ENCODE measurements at places on chromosomes 13 and 19.

- no peak for DNase-seq
Measured at GRCh38 chr19:58409010-58409790, 751 bp downstream of the ZNF584 start.

DNA sequence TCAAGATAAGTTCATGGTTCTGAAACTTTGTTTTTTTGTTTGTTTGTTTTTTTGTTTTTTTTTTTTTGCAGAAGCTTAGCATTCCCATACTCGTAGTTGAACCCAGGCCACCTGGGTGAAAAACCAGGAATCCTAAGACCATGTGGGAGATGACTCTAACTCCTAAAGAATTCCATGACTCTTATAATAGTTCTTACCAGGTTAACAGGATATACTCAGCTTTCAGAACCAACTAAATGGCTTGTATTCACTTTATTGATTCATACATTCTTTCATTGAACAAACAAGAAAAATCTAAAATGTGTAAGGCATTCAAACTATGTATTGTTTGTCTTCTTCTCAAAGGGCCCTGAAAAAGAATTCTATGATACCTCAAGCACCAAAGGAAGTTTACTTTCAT lies 40.5 kb upstream of the KLF5 start:
- no peak for DNase-seq

DNA sequence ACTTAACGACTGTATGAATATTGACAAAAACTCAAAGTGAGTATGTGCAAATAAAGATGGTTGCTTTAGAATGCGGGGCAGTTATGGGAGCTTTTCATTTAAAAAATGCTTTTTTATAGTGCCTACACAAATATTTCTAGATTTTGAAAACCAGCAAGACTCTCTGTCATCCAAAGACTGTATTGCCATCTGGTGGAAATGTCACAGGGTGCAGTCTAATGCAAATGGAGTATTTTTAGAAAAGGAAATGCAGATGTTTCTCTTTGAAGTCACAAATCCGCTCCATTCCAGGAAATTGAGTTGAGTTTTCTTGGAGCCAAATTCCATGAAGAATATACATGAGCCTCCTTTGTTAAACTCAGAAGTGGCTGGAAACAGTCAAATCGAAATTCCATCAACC lies 2.3 kb upstream of the C1QTNF9B start:
- DNase-seq: peak; percentile 32

DNA sequence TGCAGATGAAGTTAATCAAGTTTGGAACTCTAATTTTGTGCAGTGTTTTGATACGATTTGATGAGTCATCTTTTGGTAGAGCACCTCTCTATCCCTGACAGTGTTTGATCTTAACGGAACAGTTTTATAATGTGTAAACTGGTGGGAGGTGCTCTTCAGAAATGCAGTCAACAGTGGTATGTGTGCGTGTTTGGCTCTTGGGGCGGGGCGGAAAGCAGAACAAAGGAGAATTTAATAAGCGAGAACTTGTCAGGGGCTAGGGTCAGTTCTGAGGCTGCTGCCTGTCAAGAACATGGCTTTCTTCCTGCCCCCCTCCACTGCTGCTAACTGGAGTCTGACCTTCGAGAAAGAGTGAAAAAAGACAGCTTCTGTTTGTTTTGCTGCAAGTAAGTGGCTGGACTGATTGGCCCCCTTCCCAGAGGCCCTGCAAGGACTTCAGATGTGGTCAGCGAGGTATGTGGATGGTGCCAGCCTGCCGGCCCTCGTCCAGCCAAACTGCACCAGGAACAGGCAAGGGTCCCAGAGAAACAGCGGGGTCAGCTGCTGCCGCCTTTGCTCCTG lies 40.8 kb downstream of the BBC3 start:
- DNase-seq: no peak

DNA sequence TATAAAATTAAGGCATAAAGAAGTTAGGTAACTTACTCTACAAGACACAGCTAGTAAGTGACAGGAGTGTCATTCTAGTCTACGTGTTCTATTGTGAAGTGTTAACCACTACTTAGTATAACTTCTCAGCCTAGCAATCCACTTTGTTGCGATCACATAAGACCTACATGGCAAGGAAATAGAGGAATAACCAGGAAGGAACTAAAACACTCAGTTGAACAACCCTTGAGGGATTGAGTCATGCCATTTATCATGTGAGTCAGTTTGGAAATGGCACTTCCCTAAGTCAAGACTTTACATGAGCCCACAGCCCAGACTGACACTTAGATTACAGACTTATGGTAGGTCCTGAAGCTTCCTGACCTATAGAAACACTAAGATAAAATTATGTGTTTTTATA lies 279.5 kb upstream of the PCDH20 start:
- DNase-seq: no peak

DNA sequence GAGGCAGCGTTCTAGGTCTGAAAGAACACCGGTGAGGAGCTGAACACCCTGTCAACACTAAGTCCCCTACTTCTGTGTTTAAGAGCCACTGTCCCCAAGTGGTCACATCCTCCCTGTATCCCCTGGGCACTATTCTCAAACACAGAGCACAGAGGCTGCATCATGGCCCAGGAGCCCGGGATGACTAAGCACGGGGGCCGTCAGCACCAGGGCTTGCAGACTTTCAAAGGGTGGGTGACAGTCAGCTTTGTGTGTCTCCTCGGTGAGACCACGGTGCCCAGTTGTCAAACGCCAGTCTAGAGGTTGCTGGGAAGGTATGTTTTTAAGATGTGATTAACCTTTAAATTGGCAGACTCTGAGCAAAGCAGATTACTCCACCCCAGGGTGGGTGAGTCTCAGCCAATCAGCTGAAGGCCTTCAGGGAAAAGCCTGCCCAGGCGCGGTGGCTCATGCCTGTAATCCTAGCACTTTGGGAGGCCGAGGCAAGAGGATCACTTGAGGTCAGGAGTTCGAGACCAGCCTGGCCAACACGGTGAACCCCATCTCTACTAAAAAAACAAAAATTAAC lies 8.0 kb downstream of the MAP2K2 start:
- DNase-seq: peak; percentile 48

GRCh38 chr19:16115301-16116039 lies 3.8 kb downstream of the RAB8A start:
- no peak for DNase-seq
